ENCODE measurements at places on chromosomes 3 and 15.

DNA sequence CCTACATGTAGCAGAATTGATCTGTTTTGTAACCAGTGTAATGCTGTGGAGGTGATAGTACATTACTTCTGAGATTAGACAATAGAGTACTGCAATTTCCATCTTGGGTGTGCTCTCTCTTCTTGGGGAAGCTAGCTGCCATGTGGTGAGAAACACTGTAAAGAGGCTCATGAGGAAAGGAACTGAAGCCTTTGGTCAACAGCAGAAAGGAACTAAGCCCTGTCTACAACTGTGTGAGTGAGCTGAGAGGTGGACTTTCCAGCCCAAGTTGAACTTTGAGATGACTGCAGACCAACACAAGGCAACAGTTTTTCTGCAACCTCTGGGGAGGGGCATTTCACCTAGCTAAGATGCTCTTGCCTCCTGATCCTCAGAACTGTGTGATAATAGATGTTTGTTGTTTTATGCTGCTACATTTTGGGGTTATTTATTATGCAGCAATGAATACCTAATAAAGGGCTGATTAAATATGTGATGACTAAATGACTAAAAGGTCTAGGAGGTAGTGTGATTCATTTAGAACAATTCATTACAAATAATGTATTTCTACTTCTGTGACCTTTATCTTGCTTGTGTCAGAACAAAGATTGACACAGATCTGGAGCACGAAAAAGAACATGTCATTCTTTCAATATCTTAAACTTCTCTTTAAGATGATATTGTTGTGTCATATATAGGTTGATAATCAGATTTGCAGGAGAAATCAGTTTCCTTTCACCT, 121.6 kb upstream of the THRB start:
- DNase-seq, result no peak

- DNase-seq, result no peak
These were observed 7.0 kb downstream of the CHST14 start for GRCh38 chr15:40477642-40478327.

- DNase-seq, result no peak
These were observed 3.0 kb downstream of the TSC22D2 start for GRCh38 chr3:150411106-150411460.

DNA sequence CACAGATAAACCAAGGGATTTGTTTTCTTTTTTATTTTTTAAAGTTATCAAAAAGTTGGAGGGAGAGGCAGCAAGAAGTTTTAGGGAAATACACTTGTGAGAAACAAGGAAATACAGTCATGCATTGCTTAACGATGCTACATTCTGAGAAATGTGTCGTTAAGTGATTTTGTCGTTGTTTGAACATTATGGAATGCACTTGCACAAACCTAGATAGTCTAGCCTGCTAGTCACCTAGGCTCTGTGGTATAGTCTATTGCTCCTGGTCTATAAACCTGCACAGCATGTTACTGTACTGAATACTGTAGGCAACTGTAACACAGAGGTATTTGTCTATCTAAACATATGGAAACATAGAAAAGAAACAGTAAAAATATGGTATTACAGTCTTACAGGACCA, 2.0 kb upstream of the NFKBIZ start:
- DNase-seq, result no peak

DNA sequence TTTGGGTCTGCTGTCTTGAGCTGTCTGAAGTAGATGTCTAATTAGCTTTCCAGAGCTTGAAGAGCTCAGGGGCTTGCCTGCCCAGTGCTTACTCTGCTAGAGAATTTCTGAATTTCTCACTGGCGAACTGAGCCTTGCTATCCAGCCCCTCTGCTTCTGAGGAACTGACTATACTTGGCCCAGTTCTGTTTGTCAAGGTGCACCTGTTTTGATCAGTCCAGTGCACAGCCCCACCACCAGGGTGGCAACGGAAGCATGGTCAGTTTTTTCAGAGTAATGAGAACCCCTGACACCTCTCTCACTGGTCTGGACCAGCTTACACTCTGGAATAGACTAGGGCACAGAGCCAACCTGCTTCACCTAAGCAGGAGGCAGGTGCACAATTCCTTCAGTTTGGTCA, 25.2 kb downstream of the ITGB5 start:
- no peak for DNase-seq

- DNase-seq, result no peak
These were observed 42.3 kb upstream of the TUSC7 start for GRCh38 chr3:116667324-116667723.

DNA sequence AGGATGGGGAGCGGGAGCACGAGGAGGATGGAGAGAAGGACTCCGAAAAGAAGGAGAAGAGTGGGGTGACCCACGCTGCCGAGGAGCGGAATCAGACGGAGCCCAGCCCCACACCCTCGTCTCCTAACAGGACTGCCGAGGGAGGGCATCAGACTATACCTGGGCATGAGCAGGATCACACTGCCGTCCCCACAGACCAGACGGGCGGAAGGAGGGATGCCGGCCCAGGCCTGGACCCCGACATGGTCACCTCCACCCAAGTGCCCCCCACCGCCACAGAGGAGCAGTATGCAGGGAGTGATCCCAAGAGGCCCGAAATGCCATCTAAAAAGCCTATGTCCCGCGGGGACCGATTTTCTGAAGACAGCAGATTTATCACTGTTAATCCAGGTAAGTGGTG, 169.8 kb downstream of the FEZF2 start:
- no peak for DNase-seq

DNA sequence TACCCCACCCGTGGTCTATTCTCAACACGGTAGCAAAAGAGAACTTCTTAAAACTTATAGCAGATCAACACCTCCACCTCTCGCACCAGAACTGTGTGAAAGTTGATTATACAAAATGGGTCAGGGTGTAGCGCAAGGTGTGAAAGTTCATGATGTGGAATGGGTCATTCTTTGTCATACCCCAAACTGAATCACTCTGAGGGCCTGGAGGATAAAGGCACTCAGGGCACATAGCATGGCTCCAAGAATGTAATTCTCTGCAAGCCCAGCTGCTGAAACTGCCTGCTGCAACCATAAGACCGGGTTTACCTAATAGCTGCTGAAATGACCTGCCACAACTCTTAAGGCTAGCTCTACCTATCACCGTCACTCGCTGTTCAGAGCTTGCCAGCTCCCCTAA, 70.0 kb downstream of the FOXP1 start:
- no peak for DNase-seq

DNA sequence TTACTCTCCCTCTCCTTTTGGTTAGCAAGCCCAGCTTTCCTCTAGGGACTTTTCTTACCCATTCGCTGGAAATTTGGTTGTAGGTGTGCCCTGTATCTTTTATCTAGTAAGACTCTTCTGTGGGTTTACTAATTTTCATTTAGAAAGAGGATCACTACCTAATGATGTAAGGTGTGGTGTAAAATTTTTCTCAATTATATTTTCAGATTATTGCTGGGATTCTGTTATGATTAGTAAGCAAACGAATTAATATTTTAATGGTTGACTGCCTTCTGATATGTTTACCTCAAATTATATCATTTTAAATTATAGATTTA, 28.5 kb downstream of the PLCL2 start:
- no peak for DNase-seq

- DNase-seq, result no peak
These were observed 1.7 kb downstream of the NCEH1 start for GRCh38 chr3:172708921-172709773.

- DNase-seq, result no peak
These were observed 50.8 kb upstream of the ZNF280D start for GRCh38 chr15:56783857-56784661.

DNA sequence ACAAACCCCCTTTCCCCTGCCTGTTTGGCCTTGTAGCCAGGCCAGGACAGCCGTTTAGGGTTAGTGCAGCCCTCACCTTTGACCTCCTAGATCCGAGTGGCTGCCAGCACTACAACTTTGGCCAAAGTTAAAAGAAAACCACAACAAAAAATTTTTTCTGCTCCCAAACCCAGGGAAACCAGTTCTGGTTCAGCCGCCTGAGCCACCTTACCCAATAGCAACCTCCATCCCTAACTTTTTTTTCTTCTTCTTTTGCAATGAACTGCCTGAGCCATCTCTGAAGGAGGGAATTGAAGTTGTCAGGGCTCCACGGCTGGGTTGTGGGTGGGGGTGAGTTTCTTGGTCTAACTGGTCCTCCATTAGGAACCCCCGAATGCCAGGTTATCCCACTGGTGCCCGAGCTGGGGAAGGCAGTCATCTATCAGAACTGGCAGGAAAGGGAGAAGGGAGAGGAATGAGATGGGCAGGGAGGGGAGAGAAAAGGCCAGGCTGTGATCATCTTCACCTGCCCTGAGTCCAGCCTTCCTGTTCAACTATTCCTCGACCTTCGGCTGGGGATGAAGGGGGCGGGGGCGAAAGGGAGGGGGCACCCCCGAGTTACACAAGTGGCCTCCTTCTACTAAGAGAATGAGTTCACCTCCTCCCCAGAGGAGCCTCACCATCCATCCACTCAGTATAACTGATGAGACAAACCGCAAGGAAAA, 6.2 kb upstream of the NR2F2 start:
- no peak for DNase-seq

DNA sequence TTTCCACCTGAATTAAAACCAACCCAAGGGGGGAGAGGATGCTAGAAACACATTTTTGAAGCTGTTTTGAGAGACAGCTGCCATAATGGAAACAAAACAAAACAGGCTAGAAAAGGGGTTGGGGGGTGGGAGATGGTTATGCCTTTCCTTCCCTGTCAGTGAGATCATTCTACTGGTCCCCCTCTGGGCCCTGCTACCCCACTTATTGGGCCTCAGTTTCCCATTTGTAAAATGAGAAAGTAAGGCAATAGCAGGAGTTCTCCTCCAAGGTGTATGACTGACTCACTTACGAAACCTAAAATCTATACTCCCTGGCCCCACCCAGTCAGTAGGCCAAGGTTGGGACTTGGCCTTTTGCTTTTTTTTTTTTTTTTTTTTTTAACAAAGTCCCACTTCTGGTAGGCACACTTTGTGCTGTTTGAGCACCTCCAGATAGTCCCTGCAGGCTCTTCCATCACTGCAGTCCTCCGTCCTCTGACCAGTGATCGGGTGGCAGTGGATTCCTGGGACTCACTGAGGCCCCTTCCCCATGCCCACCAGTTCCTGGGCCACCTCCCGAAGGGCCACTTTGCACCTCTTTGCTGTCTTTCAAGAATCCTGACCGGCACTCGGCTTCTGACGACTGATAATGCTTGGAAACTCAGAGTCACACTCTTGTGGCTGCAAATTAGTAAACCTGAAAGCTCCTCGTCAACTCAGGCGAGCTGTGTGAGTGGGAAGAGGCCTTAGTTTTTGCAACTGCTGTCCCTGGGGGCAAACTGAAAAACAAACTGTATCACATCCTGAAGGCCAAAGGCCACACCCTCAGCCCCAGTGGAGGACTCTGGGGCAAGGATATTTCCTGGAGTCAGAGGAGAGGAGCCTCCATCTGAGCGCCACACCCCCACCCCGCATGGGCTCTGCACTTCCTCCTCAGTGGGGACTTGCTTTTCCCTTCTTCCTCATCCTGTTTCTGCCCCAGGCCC, 6.7 kb upstream of the PSTPIP1 start:
- DNase-seq, result no peak

GRCh38 chr15:31344823-31345605, 18.4 kb downstream of the KLF13 start:
- DNase-seq, result no peak

DNA sequence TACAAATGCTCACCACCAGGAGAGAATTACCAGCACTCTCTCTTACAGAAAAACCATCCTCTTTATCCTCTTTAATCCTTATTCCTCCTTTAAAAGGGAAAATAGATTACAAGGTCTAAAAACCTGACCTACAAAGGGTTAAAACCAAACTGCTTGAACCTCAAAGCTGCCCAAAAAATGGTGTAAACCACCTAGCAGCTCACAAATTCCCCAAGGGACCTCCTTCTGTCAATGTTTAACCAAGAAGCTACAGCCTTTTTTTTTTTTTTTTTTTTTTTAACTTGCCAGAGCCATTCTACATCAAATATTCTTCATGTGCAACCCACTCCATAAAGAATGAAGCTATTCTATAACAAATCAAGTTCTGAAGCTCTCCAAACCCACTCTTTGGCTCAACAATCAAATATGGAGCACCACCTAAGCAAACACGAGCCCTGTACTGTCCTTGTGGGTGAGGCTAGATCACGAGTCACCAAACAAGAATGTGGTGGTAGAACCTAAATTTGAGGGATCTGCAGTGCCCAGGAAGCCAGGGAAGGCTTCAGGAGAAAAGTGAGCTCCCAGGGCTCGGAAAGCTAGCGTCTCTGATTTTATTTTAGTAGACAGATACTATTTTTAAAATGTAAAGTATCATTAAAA, 20.1 kb downstream of the OSBPL10 start:
- DNase-seq, result no peak

DNA sequence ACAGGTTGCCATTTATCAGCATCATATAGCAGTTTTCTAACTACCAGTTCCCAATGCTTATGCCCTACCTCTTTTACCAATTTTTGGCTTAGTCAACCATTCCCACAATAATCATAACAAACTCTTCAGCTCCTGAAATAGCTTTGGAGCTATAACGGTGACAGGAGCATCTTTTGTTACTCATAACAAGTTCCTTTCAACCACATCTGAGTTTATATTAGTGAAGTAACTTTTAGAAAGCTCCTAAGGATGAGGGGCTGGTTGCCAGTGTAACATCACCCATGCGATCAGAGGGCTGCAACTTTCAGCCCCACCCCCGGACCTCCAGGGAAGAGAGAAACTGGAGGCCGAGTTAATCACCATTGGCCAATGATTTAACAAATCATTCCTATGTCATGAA, 495.3 kb upstream of the RASGRP1 start:
- no peak for DNase-seq

DNA sequence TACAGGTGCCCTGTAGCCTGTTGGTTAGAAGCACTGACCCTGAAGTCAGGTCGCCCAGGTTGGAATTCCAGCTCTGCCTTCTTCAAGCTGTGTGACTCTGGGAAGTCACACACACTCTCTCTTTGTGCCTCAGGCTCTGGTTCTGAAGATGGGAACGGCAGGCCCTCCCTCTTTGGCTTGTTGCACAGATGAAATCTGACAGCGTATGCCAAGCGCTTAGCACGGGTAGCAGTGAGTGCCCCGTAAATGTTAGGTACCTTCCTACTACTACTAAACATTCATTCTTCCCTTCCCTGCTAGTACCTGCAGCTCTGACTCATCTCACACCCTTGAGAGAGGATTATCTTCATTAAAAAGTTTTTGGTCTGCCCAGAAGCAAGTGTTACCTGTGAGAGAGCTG, 139.0 kb downstream of the PGPEP1L start:
- no peak for DNase-seq

DNA sequence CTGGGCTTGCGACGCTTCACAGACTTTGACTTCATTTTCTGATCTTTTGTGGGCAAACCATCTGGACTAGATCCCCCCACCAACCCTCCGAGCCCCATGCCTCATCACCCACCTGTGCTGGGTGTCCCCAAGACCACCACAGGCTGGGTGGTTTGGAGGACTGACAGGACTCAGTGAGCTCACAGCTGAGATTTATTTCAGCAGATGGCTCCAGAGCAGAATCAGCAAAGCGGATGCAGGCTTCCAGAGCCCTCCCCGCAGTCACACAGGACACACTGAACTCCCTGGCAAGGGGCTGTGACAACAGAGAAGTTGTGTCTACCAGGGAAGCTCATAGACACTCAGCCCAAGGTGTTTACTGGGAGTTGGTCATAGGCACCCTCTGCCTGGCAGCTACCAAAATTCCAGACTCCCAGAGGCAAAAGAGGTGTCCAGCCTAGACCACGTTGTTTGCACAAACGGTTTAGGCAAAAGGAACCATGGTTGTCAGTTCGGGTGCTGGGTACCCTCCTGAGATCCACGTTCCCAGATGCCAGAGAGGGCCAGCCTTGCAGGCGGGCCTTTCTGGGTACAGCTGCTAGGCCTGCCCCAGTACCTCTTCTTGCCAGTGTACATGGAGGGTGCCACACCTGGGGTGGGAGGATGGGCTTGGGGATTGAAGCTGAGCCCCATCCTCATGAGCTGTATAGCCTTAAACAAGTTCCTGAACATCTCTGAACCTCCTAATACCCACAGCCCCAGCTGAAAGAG, 170.3 kb downstream of the NSMCE3 start:
- DNase-seq, result no peak
